IPS DF 19.7 (cell line): ENCODE measurements at places on chromosomes 5 and 9.

- no peak for DNase-seq
Observed at GRCh38 chr9:38432922-38433510, 8.8 kb upstream of the IGFBPL1 start.

DNA sequence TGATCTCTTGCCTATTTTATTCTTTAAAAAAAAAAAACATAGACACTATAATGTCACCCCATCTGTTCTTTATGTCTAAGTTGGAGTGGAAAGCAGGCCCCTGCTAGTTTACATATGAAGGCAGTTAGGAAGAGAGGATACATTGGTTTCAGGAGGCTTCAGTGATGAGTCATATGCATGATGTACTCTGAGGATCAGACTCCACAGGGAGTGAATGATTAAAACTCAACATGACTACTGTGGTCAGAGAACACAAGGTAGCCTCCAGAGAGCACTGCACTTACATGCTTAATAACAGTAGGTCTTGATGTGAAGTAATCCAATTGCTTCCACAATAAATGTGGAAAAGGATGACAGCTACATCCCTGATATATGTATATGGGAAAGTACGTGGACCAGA is 22.7 kb upstream of the FSTL4 start:
- DNase-seq = peak; percentile 40

GRCh38 chr5:155368490-155368889 is 354.9 kb downstream of the KIF4B start:
- DNase-seq = no peak

DNA sequence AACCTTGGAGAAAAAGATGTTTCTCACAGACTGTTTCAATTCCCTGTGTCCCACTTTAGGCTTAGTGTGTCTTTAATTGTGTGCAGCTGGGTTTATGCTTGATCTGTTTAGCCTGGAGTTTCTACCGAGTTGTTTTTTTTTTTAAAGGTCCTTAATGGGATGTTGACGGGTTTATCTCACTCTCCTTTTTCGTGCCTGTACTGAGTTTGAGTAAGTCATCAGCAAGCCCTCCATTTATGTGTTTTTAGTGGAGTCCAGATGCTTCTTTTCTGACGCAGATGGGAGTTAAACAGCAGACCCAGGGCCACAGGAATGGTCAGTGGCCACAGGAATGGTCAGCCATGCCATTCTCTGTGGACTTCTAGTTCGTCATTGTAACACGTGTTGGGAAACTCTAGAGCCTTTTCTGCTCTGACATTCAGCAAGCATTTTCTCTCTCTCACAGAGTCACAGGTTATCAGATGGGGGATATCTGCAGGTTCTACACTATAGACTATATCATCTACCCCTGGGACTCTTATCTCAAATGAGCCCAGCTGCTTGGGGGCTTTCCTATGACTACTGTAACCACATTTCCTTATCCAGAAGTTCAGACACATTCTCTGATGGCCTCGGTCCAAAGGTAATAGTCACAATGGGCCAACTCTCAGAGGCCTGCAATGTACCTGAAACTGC is 190.5 kb downstream of the TTLL11 start:
- no peak for DNase-seq

- no peak for DNase-seq
Observed at GRCh38 chr5:501831-502184, 22.4 kb downstream of the SLC9A3 start.

- no peak for DNase-seq
Observed at GRCh38 chr9:93761822-93762221, 185.4 kb downstream of the PHF2 start.

DNA sequence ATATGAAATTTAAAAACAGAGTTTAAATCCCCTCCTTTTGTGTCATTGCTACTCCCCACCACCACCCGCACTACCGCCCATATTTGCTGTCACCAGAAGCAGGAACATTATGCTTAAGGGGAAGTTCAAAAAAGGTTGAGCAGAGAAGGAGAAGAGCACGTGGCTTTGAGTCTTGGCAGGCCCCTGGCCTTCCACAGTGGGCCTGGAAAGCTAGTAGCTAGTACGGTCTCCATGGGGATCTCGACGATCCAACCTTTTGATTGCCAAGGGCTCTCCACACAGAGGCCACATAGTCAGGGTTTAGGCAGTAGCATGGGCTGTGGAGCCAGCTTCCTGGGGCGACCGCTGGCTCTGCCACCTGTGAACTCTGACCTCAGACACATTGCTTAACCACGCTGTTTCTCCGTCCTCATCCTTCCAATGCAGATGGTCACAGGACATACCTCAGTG is 90.1 kb downstream of the GOLPH3 start:
- no peak for DNase-seq

- DNase-seq = no peak
Observed at GRCh38 chr5:141958546-141959172, 657 bp upstream of the PCDH12 start.

- DNase-seq = no peak
Observed at GRCh38 chr9:70263421-70263820, 4.6 kb downstream of the SMC5 start.

GRCh38 chr9:1738511-1739100 is 276.5 kb upstream of the SMARCA2 start:
- no peak for DNase-seq

DNA sequence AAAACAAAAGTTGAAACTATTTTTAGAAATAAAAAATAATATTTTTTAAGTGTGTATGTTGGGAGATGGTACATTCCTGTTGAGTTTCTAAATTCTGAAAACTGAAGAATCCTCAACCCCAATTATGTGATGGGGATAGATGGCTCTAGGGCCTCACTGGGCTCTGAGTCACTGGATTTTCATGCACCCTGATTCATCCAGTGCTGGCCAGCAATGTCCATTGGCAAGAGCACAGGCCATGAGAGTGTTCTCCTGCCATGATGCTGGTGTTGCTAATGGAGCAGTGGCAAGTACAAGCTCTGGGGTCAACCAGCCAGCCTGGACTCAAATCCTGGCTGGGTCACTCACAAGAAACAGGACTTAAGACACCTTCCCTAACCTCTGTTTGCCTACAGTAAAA is 23.3 kb downstream of the SMIM23 start:
- DNase-seq = no peak

DNA sequence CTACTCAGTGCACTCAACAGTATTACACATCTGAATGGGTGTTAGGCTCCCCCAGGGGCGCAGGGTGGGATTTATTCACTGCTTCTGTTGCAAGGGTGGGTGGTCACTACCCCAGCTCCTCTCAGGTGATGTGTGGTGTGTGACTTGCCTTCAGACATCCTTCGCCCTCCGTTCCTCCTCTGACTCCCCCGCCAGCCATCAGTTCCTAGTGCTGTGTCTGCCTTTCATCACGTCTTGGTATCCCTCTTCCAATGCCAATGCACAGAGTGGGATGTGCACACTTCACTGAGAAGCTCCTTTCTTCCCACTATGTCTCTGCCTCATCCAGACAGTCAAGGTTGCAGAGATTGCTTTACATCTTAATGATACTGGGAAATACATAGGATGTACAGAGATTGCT is 79.4 kb downstream of the SLIT3 start:
- DNase-seq = no peak

GRCh38 chr5:139079991-139080610 is 118.1 kb downstream of the SIL1 start:
- DNase-seq = no peak

- no peak for DNase-seq
Observed at GRCh38 chr5:6225121-6225607, 153.2 kb downstream of the MED10 start.

GRCh38 chr5:27158171-27158570 is 119.8 kb upstream of the CDH9 start:
- no peak for DNase-seq

DNA sequence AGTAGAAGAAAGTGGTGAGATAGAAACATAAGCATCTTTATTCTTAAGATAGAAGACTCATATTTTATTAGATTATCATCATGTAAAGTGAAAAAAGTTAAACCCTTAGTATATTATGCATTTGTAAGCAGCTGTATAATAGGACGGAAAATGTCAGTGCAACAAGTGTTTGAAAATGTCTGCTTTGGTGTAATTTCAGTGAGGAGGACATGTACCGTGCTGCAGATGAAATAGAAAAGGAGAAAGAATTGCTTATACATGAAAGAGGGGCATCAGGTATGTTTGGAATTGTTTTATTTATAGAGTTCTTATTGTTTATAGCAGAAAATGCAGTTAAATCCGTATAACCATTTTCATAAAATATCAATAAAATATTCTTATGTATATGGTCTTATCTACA is 8.9 kb downstream of the OTULIN start:
- DNase-seq = no peak

DNA sequence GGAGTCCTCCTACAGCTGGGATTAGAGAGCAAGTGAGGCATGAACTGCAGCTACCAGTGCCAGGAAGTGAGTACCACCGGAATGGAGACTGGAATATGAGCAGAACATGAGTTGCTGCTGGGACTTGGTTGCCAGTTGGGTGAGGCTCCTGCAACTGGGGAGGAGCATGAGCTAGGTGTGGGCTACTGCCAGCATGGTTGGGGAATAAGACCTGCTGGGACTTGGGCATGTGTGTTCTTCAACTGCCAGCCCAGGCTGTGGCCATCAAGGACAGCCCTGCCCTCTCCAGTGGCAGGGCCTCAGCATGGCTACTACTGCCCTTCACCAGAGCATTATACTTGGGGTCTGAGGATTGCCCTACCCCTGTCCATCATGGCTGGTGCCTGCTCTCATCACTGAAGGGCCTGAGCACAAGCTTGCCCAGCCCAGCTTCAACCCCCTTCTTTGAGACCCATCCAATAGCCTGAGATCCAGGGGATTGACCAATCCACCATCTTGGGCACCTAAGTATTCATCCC is 665.0 kb downstream of the ELAVL2 start:
- DNase-seq = no peak

- DNase-seq = no peak
Observed at GRCh38 chr9:134595014-134595413, 46.6 kb upstream of the COL5A1 start.

GRCh38 chr9:34346873-34347799 is 17.8 kb downstream of the NUDT2 start:
- no peak for DNase-seq

DNA sequence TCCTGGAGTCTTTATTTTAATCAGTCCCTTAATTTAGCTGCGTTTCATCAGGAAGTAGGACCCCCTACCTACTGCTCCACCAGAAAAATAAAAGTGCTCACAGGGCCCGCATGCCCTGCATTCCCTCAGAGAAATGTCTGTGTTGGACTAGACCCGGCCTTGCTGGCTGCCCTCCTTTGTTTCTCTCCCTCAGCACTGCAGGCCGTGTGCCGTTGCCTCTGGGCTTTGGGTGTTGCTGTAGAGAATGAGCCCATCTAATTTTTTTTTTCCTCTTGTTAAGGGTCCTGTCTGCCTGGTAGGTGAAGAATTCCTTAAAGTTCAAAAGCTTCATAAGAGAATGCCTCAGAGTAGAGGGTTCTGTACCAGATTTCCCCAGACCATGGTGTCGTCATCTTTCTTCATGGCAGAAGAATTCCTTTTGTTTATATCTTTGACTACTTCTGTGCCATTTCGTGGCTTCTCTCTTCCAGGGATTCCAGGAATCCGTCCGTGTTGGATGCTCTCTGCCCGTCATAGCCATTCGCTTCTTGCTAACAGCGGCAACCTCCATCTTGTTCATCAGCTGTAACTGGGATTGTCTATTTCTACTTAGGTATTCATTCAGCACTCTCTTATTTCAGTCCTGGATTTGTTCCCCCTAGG is 49.8 kb upstream of the ANGPTL2 start:
- DNase-seq = no peak

GRCh38 chr9:12753931-12754330 is 20.9 kb upstream of the LURAP1L start:
- DNase-seq = no peak

DNA sequence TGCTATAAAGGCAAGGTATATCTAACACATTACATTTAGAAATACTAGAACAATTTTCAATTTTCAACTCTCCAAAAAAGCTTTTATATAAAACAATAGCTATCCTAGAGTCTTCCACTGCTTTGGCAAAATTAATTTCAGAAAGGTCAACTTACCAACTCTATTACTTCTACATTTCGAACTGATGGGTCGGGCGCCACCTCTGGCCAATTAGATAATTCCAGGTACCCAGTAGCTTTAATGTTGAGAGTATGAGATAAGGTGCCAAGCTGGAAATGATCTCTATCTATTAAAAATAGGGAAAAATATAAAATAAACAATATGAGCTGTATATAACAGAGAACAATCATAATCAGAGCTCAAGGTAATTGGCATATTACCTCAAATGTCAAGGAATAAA is 166.6 kb downstream of the AP3B1 start:
- DNase-seq = no peak

DNA sequence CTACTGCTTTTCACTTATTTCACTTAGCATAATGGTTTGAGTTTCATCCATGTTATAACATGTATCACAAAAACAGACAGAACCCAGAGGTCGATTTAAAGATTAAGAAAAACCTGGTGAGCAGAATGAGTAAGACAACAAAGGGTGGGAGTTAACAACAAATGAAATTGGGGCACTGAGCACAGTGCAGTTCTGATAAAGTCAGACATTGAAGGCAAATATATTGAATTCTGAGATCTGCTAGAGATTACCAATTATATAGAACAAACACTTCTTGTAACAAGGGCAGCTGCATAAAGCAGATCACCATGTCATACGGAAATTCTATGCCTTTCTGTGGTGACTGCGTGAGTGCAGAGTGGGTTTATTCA is 517.3 kb upstream of the RORB start:
- no peak for DNase-seq

DNA sequence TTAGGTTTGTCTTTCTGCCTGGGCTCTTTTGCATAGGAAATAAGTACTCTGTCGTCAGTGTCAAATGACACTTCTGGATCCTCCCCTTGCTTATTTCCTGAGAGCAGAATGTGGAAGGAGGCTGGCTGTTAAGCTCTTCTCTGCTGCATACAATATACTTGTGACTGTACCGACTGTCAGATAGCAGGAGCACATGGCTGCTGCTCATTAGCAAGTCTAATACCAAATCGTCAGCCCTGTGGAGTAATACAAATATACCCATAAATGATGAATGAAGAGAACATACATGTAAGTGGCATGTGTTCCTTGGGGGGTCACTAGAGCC is at the start of gene GPR151:
Gene GPR151 (minus strand): TSS at position 40 of the 325 bp plus-strand sequence. CDS start 77 bp downstream, outside the sequence.
- no peak for DNase-seq

DNA sequence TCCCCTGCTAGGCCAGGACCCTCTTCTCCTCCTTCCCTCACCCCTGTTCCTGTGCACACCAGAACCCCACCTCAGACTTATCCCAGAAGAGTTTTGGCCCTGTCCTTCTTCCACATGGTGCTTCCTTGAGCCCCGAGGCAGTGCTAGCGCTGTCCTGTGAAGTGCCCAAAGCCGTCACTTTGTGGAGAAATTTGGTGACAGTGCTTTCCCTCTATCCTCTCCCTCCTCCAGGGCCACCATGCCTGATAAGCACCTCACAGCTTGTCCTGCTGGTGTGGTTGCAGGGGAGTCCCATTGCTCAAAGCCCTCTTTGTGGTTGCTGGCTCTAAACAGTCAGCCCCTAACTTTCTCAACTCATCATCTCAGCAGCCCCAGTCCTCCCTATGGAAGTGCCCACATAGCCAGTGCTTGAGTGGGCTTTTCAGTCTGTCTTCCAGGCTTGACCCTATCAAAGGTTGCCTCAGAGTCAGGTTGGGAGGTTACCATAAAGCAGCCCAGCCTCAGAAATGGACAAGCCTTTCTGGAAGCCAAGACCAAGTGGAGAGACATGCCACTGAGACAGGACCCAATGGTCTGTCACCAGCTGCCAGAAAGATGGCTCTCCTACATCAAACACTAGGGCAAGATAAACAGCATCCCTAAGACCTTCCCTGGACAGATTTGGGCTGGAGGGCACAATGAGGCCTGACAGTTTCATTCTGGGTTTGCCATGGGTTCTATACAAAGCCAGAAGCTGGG is 18.0 kb downstream of the IGIP start:
- DNase-seq = no peak

- DNase-seq = no peak
Observed at GRCh38 chr5:25056836-25057235, 412.1 kb upstream of the CDH10 start.
